T follicular helper cell (primary cell): ENCODE measurements at places on chromosomes 4 and X.

DNA sequence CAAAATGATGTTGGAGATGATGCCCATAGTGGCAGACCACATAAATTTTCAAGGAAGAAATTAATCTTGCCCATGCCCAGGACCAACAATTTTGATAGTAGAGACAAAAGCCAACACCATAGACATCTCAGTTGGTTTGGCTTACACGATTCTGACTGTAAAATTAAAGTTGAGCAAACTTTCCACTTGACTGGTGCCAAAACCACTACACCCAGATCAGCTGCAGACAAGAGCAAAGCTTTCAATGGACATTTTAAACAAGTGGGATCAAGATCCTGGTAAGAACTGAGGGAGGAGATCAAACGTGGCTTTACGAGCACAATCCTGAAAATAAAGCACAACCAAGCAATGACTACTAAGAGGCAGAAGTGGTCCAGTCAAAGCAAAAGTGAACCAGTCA lies 90.7 kb downstream of the PAPSS1 start:
- DNase-seq = no peak

DNA sequence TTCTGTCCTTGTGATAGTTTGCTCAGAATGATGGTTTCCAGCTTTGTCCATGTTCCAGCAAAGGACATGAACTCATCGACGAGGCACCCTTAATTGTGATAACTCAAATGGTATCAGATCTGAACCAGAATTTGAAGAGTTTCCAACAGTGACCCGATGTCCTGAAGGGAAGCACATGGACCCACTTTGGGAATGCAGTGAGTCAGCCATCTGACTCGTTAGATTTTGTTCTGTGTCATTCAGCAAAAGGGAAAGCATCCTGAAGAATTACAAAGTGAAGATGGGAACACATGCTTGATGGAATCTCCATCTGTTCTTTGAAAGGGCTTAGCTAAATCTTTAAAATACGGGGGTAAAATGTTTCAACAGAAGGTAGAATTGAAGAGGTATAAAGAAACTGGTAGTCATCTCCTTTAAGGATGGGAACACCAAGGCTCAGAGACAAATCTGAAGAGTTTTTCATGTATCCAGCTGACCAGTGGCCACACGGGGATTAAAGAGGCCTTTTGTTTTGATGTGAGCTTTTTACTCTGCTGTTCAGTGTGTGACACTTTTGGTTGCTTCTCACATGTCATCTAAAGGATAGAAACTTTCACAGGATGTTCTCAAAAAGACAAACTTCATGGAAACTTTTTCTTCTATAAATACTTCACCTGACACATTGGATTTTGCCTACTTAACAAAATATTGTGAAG lies 393.8 kb downstream of the INPP4B start:
- no peak for DNase-seq

- DNase-seq = no peak
These were observed 100.8 kb upstream of the TENM3 start for GRCh38 chr4:182142176-182143085.

DNA sequence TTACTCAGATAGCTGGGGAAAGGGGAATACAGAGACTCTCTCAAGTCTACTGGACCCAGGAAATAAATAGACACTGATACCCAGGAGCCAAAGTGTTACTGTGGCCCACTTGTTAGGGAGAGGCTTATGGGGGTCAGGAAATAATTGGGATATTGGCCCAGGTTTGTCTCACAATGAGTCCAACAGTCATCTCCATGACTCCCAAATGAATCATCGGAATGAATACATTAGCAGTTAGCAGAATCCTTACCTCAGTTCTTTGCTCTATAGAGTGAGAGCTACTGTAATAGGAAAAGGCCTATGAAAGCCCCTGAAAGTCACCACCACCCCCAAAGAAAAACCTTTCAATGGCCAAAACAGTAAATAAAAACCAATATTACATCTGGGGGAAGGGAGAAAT lies 42.4 kb upstream of the ARHGEF6 start:
- no peak for DNase-seq

DNA sequence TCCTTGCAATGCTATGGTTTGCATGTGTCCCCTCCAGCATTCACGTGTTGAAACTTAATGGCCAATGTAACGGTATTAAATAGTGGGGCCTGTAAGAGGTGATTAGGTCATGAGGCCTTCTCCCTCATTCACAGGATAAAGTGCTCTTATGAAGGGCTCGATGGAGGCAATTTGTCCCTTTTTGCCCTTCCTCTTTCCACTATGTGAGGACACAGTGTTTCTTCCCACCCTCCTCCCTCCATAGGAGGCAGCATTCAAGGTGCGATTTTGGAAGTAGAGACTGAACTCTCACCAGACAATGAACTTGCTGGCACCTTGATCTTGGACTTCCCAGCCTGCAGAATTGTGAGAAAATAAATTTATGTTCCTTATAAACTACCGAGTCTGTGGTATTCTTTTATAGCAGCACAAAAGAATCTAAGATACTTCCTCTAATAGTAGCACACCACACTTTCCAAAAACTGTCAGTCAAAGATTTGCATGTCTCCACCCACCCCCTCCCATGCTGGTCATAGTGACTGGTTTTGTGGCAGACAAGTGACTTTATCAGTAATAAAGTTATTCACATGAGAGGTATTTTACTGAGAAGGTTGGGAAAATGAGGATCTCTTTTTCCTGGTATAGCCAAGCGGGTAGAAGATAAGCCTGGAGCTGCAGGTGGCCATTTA lies 113.5 kb upstream of the TTC29 start:
- no peak for DNase-seq

DNA sequence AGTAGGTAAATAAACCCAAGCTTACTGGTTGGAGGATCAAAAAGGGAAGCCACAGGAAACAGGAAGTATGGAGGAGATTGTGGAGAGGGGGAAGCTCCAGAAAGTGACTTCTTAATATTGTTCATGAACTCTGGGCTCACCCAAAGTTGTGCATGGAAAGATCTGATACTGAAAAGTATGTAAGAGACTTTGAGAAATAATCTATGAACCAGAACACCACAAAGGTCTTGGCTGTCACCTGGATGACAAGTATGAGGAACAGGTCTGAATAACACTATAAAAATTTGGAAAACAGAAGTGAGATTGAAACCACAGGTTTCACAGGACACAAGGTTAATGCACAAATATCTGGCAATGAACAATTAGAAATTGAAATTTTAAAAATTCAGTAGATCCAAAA lies 567.4 kb downstream of the INPP4B start:
- DNase-seq = no peak
